ENCODE measurements at places on chromosomes 7 and 10.

GRCh38 chr7:119969054-119969453 is 303.9 kb upstream of the KCND2 start:
- DNase-seq = no peak

DNA sequence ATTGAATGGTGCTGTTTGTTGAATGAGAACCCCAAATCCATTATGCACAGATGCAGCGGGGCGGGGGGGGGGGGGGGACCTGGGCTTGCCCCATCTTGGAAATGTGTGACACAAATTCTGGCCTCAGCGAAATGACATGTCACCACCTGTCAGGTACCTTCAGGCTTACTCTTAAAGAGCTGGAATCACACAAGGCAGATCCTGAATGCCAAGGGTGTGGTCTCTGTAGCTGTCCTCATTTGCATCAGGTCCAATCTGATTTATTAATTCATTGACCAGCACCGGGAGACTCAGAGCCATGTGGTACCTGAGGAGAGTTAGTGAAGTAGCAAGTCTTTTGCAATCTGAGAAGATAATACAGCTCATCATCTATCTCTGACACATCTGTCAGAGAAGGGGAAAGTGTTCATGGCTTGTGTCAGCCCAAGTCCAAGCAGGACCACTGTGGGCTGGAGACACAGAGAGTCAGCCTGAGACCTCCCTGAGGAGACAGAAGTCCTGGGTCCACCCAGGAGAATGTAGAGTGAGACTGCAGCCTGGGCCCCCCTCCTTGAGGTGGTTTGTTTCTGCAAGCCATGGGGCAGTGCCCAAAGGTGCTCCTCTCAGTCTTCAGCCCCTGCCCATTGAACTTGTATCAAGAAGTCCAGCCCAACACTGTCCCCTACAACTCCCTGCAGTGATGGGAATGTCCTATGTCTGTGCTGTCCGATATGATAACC is 46.7 kb downstream of the ADCYAP1R1 start:
- DNase-seq = no peak

DNA sequence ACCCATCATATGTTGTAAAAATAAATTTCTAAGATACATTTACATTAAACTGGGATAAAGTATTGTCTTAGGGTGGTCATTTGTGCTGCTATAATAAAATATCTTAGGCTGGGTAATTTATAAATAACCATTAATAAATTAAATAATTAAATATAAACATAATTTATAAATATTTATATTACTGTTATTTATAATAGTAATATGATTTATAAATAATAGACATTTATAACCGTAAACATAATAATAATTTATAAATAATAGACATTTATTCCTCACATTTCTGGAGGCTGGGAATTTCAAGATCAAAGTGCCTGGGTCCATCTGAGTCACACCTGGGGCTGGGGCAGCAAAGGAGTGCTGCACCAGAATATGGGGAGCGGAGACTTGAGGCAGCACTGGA is 31.1 kb downstream of the ZWINT start:
- DNase-seq = no peak

DNA sequence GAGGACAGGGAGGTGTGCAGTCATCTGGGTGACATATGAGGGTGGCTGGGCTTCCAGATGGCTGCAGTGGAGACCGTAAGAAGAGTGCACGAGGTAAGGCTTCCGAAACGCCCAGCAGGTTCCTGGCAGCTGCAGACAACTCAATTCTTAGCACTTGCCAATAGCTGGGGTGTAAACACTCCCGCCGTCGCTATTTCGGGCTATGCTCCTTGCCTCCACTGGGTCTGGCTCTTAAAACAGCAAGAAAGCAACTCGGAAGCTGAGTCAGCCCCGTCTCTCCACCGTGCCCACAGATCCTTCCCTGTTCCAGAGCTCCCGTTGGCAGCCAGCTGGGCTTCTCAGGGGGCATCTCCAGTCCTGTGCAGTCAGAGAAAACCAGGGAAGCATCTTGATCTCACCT is 6.1 kb upstream of the PDGFA start:
- no peak for DNase-seq

DNA sequence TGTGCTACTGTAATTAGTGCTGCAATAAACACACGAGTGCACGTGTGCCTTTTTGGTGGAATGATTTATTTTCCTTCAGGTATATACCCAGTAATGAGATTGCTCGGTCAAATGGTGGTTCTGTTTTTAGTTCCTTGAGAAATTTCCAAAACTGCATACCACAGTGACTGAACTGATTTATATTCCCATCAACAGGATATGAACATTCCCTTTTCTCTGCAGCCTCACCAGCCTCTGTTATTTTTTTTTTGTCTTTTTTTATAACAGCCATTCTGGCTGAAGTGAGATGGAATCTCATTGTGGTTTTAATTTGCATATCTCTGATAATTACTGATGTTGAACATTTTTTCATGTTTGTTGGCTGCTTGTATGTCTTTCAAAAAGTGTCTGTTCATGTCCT is 922.9 kb upstream of the LRRN3 start:
- no peak for DNase-seq

Data from activated CD4-positive, alpha-beta T cell treated with anti-CD3 and anti-CD28 coated beads, Interleukin-2, amount 50 U/mL, for 1 hour (primary cell).